Frontal cortex (tissue), 4 donors: ENCODE measurements at places on chromosomes 1 and 21.
A peak's percentile ranks its signal among the peaks of the same experiment; 100 is the strongest.

GRCh38 chr1:66197785-66198184 lies 336.2 kb upstream of the SGIP1 start:
- no peak for DNase-seq

GRCh38 chr1:222613627-222614026 lies 4.3 kb upstream of the MIA3 start:
- DNase-seq: no peak

DNA sequence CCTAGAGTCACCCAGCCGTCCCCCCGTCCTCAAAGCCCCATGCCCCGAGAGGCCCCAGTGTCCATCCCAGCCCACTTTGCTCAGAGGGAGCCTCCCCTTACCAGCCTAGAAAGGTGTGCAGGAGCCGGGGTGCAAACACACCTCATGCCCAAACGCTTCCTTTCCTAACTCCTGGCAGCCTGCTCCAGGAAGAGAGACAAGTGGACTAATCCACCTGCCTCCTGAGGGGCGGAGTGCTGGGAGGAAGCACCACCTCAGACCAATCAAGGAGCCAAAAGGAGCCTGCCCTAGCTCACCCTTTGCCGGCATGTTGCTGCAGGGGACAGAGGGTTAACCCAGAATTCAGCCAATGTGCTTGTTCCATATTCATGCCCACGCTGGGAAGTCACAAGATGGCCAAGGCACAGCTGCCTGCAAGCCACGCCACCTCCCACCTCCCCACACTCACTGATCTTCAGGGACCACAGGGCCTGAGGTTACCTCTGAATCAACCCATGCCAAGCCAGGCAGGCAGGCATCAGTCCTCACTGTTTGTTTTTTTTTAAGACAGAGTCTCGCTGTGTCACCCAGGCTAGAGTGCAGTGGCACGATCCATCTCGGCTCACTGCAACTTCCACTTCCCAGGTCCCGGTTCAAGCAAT lies 27.8 kb downstream of the PLEKHA6 start:
- no peak for DNase-seq

- no peak for DNase-seq
Observed at GRCh38 chr1:53405737-53406136, 53.5 kb upstream of the DMRTB1 start.

- no peak for DNase-seq
Observed at GRCh38 chr1:11682287-11682771, 1.4 kb upstream of the MAD2L2 start.

- DNase-seq: no peak
Observed at GRCh38 chr21:37165586-37165985, 92.5 kb downstream of the TTC3 start.

DNA sequence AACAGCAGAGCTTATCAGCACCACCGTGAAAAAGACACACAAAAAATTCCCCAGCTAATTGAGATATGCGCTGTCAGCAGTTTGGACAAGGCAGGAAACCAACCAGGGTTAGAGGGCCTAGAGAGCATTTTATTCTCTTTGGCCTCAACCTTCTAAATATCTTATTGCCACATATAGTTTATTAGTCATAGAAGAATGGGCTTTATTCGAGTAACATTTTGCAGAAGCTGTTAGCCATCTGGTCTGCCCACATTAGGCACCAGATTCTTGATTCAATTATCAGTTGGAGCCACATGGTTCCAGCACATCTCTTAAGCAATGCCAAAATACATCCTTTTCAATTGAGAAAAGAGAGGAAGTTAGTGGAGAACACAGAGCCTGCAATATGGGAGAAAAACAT lies 109.9 kb upstream of the CXADR start:
- no peak for DNase-seq

DNA sequence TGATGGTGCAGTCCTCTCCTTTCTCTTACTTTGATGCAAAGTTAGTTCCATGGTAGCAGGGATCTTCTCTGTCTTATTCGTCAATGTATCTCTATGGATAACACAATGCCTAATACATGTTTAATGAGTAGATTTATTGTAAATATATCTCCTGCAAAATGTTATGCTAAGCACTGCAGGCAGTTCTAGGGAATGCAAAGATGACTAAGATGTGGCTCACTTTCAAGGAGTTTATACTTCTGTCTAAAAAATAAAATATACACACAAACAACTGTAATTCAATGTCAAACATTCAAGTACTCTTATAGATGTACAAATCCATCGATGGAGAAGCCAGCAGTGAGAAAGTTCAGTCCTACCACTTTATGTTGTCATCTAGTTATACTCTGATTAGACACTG lies 194.3 kb downstream of the KCTD3 start:
- no peak for DNase-seq

GRCh38 chr1:9395018-9395417 lies 102.3 kb downstream of the SPSB1 start:
- DNase-seq: no peak

DNA sequence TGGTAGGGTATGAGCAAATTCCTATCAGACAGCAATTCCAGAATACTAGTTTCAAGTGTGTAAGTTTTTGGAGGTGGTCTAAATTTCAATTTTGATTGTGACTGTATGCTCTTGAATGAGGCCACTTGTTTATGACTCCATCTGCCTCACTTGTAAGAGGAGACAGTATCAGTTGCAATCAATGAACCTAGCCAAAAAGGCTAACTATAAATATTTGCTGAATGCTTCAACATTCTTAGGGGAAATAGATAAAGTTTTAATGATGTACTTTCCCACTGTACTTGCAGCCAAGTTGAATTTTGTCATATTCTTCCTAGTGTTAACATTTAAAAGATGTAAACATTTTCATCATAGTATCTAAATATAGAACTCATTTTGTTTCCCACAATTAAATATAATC lies 32.1 kb upstream of the RWDD3 start:
- DNase-seq: no peak

- no peak for DNase-seq
Observed at GRCh38 chr1:222136869-222137268, 395.0 kb upstream of the DUSP10 start.

- DNase-seq: no peak
Observed at GRCh38 chr1:66250075-66250474, 283.9 kb upstream of the SGIP1 start.

- no peak for DNase-seq
Observed at GRCh38 chr1:14782741-14783591, 184.5 kb downstream of the KAZN start.

DNA sequence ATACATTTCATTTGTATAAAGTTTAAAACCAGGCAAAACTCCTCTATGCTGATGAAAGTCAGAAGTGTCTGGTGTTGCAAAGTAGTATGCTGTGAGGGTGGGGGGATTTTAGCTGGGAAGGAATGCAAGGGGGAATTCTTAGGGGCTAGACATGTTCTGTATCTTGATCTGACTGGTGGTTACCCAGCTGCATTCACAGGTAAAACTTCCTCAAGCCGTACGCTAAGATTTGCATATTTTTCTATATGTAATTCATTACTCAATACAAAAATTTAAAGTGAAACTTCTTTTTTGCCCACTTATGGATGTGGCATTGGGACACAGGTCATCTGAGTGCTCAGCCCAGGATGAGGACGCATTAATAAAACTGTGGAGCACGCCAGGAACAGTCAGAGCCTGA lies 323.3 kb downstream of the PAPPA2 start:
- DNase-seq: no peak

DNA sequence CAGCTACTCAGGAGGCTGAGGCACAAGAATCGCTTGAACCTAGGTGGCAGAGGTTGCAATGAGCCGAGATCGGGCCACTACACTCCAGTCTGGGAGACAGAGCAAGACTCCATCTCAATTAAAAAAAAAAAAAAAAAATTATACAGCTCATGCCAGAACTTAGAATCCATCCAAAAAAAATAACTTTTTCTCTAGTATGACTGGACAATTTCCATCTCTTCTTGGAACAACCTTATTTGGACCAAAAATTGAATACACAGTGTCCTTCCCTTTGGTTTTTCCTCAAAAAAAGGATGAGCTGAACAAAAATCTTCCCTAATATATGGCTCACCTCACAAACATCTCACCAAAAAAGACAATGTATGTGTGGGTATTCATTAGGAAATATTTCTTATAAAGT lies 73.7 kb downstream of the TOR3A start:
- DNase-seq: no peak

- no peak for DNase-seq
Observed at GRCh38 chr1:235566084-235566483, 61.8 kb upstream of the B3GALNT2 start.

- DNase-seq: no peak
Observed at GRCh38 chr21:22020221-22020620, 1022.0 kb downstream of the NCAM2 start.

GRCh38 chr1:211775170-211775569 lies 55.4 kb downstream of the LPGAT1 start:
- no peak for DNase-seq

DNA sequence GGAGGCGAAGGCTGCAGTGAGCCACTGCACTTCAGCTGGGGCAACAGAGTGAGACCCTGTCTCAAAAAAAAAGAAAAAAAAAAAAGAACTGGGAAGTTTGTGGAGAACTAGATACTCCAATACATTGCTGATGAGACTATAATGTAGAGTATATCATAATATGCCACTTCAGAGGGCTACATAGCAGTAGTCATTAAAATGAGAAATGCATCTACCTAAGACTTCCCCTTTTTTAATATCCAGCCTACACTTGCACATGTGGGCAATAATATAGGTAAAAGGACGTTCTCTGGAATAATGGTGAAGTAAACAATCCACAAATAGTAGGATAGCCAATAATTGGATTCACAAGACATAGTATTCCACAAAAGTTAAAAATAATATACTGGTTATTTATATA lies 311.0 kb downstream of the HLX start:
- no peak for DNase-seq

- DNase-seq: no peak
Observed at GRCh38 chr1:244957525-244957924, 93.2 kb upstream of the HNRNPU start.

GRCh38 chr1:236759252-236759859 lies 35.7 kb upstream of the MTR start:
- DNase-seq: no peak

DNA sequence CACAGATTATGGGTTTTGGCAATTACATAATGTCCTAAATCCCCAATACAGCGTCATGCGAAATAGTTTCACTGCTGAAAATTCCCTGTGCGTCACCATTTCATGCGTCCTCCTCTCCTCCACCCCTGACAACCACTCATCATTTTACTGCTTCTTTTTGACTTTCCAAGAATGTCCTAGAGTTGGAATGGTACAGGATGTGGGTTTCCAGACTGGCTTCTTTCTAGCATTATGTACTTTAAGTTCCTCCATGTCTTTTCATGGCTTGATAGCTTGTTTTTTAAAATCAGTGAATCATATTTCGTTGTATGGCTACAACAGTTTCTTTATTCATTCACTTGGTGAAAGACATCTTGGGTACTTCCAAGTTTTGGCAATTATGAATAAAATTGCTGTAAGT lies 7.4 kb downstream of the NBPF3 start:
- no peak for DNase-seq

- no peak for DNase-seq
Observed at GRCh38 chr1:11740258-11741192, 4.6 kb downstream of the AGTRAP start.

- no peak for DNase-seq
Observed at GRCh38 chr1:3899754-3900149, 320 bp downstream of the C1orf174 start.

GRCh38 chr1:30083800-30084464 lies 639.5 kb downstream of the MATN1 start:
- no peak for DNase-seq

- DNase-seq: no peak
Observed at GRCh38 chr1:218994615-218995014, 179.1 kb upstream of the LYPLAL1 start.

- DNase-seq: no peak
Observed at GRCh38 chr1:170993717-170994116, 58.4 kb downstream of the MROH9 start.

GRCh38 chr1:11670747-11671146 lies 6.7 kb downstream of the FBXO6 start:
- DNase-seq: no peak

GRCh38 chr21:29121759-29122158 lies 8.7 kb upstream of the MAP3K7CL start:
- DNase-seq: no peak

DNA sequence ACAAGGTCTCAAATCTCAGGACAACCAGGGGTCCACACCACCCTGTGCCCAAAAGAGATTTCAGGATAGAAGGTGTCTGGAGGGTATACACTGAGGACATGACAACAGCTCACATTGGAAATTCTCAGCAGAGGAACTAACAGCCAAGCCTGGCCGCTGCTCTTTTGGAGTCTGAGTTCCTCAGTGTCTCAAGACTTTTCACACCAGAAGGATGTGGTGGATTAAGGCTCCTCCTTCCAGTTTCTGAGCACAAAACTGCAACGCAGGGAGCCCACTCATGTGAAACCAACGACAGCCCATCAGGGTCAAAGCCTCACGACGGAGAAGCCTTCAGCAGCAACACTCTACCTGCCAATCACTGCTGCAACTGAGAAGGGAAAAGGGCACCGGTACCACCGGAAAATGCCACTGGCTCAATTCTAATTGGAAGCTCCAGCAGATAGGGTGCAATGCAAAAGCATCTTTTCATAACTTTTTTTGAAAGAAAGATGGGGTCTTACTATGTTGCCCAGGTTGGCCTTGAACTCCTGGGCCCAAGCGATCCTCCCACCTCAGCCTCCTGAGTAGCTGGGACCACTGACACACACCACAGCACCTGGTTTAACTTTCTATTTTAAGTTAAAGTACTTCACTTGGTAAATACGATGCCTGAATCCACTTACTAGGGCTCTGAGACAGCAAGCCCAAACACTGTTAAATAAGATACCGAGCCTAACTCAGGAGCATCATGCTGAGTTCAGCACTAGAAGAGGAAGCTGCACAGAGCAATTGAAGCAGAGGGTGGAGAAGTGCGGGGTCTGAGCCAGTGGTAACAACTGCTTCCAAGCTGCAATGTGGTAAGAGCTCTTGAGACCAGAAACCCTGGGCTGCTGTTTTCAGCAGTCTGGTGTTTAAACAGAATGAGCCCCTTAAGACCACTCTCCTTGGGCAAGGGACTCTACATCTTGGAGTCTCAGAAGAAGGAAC lies 7.8 kb downstream of the CAPZB start:
- no peak for DNase-seq

DNA sequence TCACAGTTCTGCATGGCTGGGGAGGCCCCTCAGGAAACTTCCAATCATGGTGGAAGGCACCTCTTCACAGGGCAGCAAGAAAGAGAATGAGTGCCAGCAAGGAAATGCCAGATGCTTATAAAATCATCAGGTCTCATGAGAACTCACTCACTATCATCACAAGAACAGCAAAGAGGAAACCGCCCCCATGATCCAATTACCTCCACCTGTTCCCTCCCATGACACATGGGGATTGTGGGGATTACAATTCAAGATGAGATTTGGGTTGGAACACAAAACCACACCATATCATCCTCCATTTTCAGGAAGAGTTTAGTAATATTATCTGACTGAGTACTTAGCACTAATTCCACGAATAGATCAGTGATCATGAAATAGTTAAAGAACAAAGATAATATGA lies 244.2 kb downstream of the LMO4 start:
- DNase-seq: no peak

- DNase-seq: no peak
Observed at GRCh38 chr21:23811805-23812204, 1795.5 kb downstream of the MRPL39 start.

- DNase-seq: peak; percentile 65
Observed at GRCh38 chr1:219812491-219813203, 115.7 kb downstream of the SLC30A10 start.
